ENCODE measurements at places on chromosomes 13 and 19.

DNA sequence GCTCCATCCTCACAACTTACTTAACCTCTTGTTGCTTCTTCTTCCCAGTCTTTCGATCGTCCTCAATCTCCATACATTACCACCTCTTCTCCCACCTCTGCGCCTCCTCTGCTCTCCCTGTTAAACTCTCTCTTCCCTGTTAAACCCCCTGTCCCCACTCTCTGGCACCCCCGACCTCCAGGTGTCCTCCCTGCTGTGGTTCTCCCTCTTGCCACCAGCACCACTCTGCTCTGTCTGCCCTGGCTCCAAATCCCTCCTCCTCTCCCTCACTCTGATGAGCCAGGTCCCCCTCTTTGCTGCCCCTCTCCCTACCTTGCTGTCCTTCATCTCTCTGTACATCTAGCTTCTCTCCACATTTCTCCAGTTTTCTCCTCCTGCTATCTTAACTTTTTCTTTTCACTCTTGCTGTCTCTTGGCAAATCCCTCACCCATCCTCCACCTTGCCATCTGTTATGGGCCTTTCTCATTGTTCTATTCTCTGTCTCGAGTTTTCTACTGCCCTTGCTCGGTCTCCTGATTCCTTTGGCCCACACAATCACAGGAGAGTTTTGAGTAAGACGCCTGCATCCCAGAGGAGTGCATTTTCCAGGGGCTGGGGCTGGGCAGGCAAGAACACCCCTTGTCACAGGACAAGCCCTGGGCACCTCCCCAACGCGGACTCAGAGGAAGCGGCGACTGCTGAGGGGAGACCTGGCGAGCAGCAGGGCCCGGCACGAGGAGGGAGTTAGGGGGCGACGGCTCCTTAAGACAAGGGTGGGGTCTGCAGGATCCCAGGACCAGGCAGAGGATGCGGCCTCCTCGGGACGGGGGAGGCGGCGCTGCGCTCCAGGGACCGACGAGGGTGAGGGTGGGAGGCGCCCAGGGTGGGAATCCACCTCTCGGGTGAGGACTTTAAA lies 21.4 kb upstream of the ERVV-1 start:
- DNase-seq = no peak

GRCh38 chr19:55336101-55336500 lies 3.6 kb upstream of the KMT5C start:
- peak; percentile 32 for DNase-seq

DNA sequence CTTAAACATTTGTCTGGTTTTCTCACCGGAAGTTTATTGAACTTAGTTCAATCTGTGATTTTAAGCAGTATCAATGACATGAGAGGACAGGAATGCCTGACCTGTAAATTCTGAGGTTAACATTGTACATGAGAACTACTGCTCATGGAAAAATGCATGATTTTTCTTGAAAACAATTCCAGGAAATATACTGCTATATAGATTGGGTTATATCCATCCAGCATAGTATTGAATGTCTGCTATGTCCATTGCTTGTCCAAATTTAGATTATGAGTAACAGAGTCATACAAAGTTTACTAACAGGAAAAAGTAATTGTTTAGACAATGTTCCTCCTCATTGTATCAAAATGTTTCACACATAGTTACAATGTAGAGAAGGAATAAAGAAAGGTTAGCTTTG lies 606.8 kb downstream of the DACH1 start:
- no peak for DNase-seq

DNA sequence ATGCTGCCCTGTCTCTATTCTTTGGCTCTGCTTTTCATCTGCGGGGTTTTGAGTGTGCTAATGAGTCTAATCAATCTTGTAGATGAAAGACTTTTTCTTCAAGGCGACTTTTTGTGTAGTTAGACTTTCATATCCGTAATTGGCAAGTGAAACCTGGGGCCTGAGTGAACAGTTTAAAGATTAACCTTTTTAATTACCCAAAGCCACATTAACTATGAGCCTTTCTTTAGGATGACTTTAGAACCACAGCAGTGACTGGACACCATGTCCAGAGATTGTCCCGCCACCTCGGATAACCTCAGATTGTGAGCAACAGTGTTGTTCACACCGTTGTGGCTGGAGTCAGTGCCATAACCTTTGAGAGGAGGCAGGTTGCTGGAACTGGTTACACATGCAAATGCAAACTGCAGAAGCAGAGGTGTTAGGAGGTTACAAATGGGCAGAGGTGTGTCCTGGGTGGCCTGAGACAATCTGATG lies 58.7 kb downstream of the SIAH3 start:
- no peak for DNase-seq

DNA sequence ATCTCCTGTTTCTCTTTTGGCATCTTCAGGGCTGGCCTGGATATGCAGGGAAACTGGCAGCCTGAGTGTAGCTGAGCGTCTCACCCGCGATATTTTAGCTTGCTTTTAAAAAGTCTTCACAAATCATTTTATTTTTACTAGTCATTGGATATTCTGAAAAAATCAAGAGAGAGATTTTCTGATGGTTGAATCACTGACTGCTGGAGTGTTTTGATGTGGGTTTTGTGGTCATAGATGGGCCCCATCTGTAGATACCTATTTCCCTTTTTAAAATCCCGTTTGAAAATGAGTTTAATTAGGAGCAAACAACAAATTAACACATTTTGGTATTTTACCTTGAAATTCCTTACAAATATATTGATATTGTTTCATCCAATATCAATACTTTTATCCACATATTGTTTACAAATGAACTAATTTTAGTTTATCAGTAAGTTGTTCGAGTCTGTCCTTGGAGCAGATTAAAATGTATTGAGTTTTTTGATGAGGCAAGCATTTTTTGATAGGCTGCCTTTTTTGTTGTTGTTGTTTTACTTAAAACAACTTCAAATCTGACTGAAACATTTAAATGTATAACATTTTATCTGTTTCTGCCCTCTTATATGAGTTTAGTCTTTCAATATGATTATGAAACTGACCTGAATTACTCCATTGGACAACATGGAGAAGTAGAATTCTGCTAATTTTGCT lies 21.5 kb upstream of the OXGR1 start:
- DNase-seq = no peak

DNA sequence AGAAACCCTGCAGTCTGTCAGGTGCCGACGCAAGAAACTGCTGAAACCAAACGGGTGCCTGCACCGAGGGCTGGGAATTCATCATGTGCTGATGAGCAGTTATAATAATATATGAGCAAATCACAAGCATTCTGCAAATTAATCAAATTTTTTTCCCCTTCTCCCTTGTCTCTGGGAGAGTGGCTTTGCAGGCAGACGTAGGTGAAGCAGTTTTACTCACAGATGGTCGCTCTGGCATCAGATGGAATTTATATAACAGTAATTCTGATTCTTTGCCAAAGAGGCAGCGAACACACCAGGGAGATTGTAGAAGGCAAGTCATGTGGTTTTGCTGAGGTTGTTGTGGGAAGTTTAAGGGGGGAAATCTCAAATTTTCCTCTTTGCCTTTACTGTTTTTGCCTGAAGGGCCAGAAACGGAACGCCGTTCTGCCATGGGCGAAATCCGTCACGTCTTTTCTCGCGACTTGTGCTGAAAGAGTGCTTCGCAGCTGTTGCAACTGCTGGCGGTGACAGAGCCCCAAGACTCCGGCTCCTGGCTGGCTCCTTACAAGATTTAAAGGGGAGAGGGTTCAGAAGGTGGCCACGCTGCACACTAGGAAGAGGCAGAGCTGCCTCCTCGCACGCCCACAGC lies 320.1 kb downstream of the ZNF536 start:
- no peak for DNase-seq

- no peak for DNase-seq
Measured at GRCh38 chr13:75785130-75785529, 149.0 kb downstream of the LMO7 start.

DNA sequence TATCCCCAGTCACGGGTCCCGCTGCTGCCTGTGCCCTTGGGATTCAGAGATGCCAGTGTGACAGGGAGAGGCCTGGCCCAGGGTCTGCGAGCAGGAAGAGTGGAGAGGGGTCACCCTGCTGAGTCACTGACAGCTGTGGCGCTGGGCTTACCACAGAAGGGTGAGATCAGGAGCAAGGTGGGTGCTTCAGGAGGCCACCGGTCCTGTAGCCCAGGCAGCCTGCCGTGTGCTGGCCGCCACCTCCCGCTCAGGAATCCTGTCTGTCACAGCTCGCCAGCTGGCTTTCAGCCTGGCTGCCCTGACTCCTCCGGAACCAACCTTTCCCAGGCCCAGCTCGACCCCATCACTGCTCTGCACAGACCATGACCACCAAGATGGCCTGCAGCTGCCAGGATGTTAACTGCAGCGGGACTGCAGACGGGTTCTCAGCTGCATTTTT lies 25.3 kb downstream of the NAXD start:
- DNase-seq = no peak

DNA sequence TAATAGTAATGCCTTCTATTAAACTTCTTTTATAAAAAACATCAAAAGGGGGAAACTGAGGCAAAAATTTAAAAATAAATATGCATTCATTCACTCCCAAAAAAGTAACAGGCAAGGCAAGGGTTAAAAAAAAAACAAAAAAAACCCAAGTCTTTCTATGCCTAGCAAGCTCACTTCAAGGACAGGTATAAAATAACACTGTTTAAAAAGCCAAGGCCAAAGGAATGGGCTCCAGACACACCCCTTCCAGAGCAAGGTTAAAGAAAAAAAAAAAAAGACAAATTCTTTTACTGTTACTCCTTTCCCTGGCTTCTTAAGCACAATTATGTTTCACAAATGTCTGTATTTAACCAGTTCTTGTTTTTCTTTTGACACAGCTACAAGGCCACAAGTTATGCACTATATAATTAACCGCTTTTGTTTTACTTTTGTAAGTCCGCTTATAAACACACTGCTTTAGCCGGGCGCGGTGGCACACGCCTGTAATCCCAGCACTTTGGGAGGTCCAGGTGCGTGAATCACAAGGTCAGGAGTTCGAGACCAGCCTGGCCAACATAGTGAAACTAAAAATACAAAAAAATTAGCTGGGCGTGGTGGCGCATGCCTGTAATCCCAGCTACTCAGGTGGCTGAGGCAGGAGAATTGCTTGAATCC lies 3.6 kb downstream of the SIGLEC11 start:
- no peak for DNase-seq

DNA sequence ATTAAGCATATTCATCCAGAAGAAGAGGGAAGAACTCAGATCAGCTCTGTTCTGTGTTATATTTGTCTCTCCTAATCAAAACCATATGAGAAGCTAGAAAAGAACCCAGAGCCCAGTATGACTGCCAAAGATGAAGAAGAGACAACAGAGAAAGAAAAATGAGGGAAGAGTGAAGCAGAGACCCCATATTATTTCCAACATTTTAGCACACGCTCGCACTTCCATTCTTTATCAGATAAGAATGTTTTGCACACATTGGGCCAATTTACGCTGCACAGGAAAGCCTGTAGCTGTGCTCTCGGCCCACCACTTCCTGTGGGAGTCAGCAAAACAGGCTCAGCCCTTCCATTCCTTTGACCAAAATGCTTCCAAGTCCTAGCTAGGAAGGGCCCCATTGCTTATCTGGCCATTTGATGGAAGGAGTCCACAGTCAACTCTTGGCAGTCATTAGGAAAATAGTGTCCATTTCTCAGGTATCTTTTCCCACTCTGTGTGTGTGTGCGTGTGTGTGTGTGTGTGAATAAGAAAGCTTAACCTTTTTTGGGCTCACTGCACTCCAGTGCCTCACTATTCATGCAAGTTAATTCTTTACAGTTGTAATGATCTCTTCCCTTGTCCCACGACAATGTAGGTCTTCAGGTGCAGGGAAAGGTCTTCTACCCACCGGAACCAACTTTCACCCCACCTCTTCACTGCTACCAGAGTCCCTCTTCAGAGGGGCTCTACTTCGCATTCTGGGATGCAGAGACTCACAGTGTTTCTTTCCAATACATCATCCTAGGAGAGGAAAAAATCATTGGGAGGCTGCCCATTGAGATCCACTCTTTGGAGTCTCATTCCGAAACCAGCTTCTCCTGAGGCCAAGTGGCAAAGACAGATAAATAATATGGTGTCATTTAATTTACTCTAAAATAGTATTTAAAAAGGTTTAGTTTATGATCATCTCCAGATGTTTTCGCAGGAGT lies 237.5 kb downstream of the COG6 start:
- DNase-seq = no peak

- DNase-seq = peak; percentile 47
Measured at GRCh38 chr19:11018179-11018578, 57.3 kb downstream of the SMARCA4 start.

DNA sequence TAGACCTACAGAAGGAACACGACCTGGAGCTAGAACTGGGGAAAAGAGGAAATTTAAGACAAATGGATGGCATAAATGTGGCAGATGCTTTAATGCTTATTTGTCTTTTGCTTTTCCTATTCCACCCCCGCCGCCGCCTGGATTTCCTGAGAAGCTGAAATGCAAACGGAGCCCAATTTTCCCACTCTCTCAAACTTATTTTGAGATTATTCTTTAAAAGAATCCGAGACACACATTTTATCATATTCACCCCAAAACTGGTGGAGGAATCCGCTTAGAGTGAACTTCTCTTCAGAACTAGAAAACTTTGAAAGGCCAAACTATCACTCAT lies 5.8 kb downstream of the POU4F1 start:
- DNase-seq = no peak

DNA sequence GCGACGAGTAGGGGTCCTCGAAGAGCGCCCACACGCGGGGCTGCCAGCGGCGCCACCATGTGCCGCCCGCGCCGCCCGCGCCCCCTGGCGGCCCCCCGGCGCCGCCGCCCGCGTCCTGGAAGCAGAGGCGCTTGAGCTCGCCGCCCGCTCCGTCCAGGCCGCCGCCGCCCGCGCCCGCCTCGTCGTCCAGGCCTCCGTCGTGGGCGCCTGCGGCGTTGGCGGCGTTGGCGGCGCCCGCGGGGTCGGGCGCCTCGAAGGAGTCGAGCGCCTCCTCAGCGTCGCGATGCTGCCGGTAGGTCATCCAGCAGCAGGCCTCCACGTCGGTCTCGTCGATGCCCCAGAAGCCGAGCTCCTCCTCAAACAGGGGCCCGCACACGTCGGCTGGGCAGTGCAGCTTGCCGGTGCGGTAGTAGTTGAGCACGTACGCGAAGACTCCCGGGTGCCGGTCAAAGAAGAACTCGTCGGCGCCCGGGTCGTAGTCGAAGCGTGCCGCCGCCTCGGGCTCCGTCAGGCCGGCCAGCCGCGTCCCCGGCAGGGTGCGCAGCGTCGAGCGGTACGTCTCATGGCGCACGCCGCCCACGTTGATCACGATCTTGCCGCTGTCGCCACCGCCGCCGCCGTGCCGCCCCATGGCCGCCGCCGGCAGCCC lies 829 bp downstream of the KCNC3 start:
- no peak for DNase-seq

All from PC-9 (cell line).